NCI-H1417 treated with DMSO at 0.1 percent for 48 hours (cell line): ENCODE measurements at places on chromosomes 6 and 20.

DNA sequence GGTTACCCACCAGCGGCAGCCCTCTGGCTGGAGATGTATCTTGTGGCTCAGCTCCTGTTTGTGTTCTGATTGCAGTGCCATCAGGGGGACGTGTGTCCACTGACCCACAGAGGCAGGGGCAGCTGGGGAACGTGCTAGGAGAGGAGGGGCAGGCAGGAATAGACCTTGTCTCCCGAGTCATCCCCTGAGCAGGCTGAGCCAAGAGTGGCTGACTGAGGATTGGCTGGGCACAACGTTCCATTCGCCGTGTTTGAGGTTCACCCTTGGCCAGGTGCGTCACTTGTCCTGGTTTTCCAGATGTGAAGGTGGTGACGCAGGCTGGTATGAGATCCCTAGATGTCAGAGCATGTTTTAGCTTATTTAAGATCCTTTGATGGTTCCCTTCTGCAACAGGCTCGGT is 57.7 kb downstream of the ADNP start:
- DNase-seq = no peak

DNA sequence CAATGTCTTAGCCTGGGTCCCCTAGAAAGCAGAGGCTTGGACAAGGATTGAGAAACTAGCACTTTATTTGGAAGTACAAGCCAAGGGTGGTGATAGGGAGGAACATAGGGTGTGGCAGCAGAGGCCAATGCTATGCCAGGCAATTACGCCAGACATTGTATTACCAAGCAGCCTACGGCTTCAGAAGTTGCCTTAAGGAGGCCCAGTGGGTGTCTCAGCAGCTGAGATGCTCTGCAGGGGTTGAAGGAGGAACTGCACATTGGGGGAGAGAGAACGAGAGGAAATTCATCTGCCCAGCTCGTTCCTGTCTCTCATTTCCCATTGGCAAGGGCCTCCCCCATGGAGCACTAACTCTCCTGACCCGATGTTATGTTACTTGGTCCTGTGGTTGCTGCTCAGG is 859 bp downstream of the C20orf202 start:
- no peak for DNase-seq

DNA sequence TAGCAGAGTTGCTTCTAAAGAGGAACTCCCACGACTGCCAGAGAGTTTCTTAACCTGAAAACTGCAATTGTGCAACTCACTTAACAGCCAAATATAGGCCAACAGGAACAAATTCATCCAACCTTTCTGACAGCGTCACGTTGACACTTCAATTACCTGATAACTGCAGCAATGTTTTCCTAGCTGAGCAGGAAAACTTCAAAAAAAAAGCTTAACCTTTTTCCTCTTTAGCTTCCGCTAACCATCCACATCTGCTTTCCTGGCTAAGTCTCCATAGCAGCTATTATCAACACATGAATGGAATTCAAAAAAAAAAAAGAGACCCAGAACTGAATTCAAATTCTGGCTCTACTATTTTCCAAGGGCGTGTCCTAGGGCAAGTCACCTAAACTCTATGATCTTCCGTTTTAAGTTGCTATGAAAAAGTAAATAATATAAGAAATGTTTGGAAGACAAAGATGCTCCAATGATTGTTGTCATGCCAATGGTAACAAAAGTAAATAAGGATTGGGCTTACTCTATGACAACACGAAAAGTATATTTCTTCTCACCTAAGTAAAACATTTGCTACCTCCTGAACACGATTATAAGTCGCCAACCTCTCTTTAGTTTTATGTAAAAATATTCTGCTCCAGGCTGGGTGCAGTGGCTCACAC is 524.6 kb upstream of the JARID2 start:
- DNase-seq = no peak

DNA sequence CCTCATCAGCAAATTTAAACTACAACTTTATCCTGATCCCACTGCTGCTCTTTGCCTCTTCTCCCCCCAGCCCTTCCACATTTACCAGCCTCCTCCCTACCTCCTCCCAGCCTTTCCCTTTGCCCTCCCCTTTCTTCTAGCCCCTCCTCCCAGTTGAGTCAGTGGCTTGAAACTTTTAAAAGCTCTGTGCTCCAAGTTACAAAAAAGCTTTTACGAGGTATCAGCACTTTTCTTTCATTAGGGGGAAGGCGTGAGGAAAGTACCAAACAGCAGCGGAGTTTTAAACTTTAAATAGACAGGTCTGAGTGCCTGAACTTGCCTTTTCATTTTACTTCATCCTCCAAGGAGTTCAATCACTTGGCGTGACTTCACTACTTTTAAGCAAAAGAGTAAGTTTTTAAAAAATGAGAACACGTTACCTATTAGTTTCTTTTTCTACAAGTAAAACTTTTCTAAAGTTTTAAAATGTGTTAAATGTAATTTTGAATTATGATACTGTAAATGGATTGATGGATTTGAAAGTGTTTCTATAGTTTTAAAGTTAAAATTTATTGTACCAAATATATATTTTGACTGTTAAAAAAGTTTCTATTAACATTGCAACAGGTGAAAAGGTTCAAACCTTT is at the start of gene GJA1:
TSS of gene GJA1 (plus strand) at position 203 of the 626 bp plus-strand sequence. CDS start 11,202 bp downstream, outside the sequence.
- DNase-seq = no peak

DNA sequence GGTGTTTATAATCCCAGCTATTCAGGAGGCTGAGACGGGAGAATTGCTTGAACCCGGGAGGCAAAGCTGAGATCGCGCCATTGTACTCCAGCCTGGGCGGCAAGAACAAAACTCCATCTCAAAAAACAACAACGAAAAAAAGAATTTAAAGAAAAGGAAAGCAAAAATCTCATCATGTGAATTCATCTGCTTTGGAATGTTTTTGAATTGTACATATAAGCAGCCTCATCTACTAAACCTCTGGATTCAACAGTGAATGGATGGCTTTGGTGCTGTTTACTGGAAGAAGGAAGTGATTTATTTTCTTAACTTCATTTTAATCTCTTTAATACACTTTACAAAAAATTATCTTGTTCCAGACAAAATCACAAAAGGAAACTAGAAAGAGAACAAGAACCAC is 51.8 kb upstream of the PNRC1 start:
- DNase-seq = no peak

DNA sequence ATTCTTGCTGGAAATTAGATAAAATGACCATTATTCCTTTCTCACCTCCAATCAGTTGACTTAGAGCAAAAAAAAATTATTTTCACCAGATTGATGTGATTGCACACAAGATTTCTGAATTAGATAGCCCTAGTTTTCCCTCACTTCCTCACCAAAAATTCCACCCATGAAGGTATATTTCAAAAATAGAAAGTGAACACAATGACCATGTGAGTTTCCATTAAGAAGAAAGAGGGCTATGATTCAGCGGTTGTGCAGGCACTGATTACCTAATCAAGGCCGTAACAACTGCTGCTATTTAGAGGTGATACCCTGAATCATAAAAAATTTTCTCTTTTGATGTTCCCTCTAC is 19.5 kb upstream of the RALGAPA2 start:
- DNase-seq = no peak
